ENCODE measurements at places on chromosomes 6 and 20.

GRCh38 chr6:28124971-28125353 is 553 bp downstream of the ZSCAN16 start:
- no peak for DNase-seq

DNA sequence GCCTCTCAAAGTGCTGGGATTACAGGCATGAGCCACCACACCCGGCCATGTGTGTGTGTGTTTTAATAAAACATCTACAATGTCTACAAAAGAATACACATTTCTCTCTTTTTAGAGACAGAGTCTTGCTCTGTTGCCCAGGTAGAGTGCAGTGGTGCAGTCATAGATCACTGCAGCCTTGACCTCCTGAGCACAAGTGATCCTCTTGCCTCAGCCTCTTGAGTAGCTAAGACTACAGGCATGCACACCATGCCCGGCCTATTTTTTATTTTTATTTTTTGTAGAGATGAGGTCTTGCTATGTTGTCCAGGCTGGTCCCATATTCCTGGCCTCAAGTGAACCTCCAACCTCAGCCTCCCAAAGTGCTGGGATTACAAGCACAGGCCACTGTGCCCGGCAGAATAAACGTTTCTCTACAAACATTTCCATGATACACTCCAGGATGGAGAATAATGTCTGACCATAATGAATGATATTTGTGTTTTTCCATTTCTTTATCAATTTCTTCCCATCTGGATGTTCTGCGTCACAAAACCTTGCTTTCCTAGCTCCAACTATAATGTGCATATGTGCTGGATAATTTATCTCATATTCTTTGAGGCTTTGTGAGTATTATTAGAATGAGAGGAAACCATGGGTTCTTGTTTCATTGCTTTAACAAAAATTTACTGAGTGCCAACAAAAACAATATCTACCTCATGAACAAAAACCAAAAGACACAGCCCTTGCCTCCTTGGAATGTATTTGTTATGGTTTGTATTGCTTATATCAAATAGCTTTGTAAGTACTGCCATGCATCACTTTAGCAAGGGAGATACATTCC is 28.6 kb upstream of the CCN2 start:
- DNase-seq = no peak

DNA sequence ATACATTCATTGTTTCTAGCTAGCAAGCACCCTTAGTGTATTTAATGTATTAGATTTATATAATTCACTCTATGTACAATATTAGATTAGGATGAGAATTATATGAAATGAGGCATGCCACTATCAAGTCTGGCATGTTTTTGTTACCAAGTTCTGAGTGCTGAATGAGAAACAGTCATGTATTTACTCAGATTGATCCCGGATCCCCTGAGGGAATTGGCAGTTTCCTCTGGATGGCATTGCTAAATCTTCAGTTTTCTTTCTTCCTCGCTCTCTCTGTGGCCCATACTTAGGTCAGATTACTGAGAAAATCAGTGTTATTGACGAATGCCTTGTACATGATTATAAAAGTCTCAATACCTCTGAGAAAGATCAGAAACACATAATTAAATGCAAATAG is 66.6 kb downstream of the CDKAL1 start:
- DNase-seq = no peak

GRCh38 chr6:55266896-55267295 is 60.4 kb upstream of the GFRAL start:
- no peak for DNase-seq

GRCh38 chr6:153947808-153948447 is 91.1 kb upstream of the OPRM1 start:
- DNase-seq = no peak

DNA sequence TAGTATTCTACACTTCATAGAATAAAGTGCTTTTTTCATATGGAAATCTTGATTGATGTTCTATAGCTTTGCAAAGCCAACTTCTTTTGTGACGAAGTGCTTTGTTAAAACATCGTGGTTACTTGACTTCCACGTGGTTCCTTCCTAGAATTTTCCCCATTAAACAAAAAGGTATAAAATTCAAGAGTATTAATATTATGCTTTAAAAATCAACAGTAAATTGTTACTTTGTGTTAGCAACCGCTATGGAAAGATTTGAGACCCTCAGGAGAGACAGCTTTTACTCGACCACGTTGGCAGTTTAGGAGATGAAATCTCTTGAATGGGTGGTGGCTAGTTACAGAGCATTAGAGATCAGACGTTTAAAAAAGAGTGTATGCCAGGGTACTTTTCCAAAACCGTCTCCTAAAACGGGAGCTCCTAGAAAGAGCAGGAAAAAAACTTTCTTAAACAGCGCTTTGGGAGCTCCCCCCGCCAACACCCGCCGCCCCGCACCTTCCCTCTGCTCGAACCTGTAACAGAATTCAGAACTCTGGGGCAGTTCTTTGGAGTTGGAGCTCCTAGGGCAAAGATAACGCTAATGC is 920 bp downstream of the GJA1 start:
- DNase-seq = no peak

GRCh38 chr20:34415079-34415478 is 52.0 kb downstream of the ITCH start:
- DNase-seq = no peak

DNA sequence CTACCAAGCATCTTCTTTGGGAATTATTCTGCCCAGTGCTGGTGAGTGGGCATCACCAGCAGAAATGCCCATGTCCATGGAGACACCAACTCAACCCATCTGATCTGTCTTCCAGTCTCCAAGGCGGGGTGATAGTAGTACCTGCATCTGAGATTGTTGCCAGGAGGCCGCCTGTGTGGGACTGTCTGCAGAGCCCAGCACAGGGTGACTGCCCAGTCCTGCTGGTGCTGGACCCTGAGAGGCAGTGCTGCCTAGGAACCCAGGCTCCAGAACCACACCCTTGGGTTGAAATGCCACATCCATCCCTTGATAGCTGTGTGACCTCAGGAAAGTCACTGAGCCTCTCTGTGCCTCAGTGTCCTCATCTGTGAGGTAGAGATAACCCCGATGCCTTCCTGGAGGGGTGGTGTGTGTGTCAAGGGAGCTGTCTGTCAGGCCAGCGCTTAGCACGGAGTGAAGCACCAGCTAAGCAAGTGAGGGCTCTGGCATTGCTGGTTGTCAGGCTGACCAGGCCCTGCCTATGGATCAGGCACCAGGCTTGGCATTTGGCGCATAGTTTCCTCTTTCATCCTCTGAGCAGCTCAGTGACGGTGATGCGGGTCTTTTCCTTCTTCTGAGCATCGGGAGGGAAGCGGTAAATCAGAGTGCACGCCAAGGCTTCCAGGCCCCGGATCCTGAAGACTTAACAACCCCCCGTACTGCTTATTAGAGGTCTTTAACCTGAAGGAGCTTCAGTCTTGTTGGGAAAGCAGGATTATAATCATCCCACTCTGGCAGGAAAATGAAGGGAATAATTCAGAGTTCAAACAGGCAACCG is 268.2 kb downstream of the CDH4 start:
- DNase-seq = no peak
